ENCODE measurements at places on chromosomes 1 and 21.

- DNase-seq: no peak
Measured at GRCh38 chr1:8307628-8308027, 10.3 kb upstream of the SLC45A1 start.

GRCh38 chr1:11802616-11802972 lies 3.2 kb downstream of the MTHFR start:
- DNase-seq: no peak

- no peak for DNase-seq
Measured at GRCh38 chr1:69568421-69569174, 876 bp downstream of the LRRC7 start.

GRCh38 chr1:38020396-38020795 lies 7.9 kb downstream of the UTP11 start:
- DNase-seq: peak; percentile 19

GRCh38 chr1:196433000-196433399 lies 175.2 kb downstream of the KCNT2 start:
- DNase-seq: no peak

GRCh38 chr1:53642215-53642555 lies 96.8 kb downstream of the GLIS1 start:
- DNase-seq: no peak

DNA sequence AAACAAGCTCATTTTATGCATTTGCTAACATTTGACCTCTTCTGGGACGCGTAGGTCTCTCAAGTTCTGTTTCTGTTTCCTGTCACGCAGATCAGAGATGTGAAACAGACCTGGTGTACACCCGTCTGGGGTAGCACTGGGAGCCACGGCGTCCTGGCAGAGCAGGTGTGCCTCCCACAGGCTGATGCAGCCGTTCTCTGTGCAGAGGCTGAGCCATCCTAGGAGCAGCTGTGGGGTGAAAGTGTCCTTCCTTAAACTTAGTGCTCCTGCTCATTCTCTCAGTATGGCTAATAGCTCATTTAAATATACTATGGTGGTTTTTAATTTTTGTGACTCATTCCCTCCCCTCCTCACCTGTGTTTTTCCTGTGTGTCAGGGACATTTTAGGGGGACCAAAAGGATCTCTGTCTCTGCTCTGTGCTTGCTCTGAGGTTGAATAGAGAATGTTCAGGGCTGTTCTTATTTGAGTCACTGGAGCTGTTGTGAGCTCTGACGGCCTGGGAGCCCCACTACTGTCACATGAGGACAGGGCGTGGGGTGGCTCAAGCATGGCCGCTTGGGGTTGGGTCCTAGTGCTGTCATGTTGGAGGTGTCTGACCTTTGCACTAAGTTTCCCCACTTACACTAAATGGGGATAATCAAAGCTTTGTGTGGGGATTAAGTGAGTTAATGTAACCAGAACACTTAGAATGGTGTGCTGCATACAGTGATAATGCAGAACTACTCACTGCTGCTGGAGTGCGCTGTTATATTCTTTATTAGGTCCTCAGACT lies 43.0 kb downstream of the GALNT2 start:
- DNase-seq: no peak

- no peak for DNase-seq
Measured at GRCh38 chr1:224539971-224540370, 76.1 kb upstream of the CNIH3 start.

- DNase-seq: no peak
Measured at GRCh38 chr1:81443288-81443687, 357.4 kb upstream of the ADGRL2 start.

DNA sequence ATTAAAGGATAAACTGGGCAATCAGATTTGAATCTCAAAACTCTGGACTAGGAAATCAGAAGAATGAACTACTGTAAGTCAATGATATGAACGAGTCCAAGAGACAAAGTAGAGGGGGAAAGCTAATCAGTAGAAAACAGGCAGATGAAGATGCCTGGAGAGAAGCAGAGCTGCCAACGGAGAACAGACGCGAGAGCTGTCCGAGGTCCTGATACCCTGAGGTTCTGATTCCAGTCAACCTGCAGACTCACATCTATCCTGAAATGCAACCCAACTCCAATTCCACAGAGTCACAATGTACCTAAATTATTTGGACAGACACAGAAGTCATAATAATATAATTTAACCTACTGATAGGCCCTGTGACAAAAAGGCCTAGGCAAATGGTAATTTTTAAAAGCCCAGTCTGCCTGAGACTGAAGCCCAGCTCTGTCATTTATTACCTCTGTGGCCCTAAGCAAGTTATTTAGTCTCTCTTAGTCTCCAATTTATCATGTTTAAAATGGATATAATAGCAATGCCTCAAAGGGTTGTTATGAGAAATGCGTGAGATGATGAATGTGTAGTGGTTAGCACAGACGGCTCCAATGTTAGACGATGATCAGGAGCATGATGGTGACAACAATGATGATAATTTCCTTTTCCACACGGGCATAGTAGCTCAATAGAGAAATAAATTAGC lies 33.4 kb downstream of the RGS7 start:
- peak; percentile 46 for DNase-seq

DNA sequence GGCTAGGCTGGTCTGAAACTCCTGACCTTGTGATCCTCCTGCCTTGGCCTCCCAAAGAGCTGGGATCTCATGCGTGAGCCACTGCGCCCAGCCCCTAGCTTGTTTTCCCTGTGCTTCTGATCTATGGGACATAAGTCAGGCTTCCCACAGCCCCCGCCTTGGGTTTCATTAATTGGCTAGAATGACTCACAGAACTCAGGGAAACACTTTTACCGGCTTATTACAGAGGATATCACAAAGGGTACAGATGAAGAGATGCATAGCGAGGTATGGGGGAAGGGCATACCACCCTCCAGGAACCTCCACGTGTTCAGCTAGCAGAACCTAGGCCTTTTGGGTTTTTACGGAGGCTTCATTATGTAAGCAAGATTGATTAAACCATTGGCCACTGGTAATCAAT lies 1.5 kb upstream of the MAP1LC3C start:
- no peak for DNase-seq

- DNase-seq: no peak
Measured at GRCh38 chr1:206004826-206005225, 1.6 kb upstream of the RAB7B start.

DNA sequence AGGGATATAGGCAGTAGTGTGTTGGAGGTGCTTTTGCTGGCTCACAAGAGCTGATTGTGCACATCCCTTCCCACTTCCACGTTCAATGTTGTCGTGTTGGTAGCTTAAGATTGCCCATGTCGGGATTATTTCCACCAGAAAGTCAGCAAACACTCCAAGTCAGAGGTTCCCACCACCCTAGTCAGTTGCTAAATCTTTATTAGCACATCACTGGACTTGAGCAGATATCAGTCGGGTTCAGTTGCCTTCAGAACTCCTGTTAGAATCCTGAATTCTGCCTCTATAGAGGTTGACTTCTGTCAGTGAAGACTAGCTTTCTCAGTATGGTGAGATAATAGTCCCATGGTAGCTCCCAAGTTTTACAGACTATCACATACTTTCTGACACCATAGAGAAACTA lies 10.5 kb downstream of the AGL start:
- DNase-seq: no peak

GRCh38 chr1:22163137-22163536 lies 20.2 kb upstream of the WNT4 start:
- DNase-seq: no peak

DNA sequence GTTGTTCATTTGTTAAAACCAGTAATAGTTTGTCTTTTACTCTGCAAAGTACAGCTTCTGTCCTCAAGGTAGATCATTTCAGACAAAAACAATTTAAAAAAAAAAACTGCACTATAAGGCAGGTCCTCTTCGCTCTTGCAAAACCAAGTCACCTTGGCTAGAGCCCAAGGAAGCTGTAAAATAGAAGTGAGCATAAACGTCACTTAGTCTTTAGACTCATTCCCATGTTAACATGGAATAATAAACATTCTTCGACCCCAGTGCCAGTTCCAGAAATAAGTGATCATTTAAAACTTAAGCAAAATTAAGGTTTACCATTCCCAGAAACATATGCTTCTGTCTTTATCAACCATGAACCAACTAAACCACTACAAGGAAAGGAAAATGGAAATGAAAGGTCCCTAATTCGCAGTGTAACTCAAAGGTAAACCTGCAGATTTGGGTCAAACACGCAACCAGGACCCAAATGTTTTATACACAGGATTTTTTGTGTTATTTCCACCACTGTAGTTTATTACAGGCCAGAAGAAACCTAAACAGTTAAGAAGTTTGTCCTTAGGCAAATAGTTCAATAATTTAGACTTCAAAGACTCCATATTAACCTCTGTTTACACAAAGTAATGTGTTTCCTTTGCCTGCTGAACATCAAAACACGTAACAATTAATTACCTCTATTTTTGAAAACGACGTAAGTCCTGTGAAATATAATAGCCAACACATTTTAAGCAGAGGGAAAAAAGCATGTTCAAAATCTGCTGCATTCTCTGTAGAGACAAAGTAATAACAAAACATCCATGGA lies 54.6 kb downstream of the TGFBR3 start:
- DNase-seq: no peak

- DNase-seq: peak; percentile 90
Measured at GRCh38 chr1:37471345-37472231, 2.8 kb upstream of the ZC3H12A start.

- no peak for DNase-seq
Measured at GRCh38 chr1:214205053-214205452, 75.9 kb upstream of the SMYD2 start.

DNA sequence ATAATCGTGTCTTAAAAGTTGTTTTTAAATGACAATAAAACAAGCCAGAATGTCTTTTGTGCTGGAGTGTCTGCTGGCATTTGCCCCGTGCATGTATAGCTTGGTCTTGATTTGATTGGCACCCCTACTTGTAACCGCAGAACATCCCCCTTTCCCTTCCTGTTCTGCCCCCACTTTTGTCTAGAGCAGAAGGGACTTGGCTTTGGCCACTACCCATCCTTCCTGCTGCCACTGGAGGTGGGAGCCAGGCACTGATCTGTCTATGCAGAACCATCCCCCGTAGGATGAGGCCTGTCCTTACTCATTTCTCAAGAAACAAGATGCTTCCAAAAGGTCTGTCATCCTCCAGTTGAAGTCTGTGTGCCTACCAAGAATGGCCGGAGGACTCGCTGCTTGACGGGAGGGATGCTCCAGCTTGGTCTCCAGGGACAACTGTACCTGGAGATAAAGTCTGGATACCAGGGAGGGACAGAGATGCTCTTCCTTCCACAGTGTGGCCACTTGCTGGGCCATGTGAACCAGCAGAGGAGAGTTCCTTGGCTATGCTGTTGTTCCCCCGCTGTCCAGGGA lies 1.1 kb upstream of the SLC27A3 start:
- no peak for DNase-seq

DNA sequence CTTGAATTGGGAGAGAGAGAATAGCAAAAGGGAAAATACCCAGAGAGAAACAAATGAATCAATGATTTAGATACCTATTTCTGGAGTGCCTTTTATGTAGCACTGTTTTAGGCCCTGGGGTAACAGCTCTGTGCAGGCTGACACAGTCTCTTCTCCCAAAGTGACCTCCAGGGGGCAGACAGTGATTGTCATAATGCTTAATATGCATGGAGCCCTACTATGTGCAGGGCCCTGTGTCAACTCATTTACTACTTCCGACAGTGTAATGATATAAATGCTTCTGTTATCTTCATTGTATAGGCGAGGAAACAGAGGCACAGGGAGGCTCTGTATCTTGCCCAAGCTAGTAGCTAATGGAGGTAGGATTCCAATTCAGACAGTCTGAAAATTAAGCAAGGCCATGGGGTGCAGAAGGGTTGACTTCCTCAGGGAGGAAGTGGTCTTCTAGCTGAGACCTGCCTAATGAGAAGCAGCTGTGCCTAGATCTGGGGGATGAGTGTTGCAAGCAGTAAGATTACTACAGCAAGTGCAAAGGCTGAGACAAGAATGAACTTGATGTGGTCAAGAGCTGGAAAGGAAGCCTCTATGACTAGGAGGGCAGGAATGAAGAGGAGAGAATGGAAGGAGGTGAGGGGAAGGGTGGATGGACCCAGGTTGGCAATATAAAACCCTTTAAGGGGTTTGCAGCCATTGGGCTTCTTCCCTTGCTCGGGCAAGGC lies 16.2 kb upstream of the SERINC2 start:
- peak; percentile 85 for DNase-seq

- DNase-seq: no peak
Measured at GRCh38 chr1:158972841-158973240, 36.9 kb upstream of the IFI16 start.

DNA sequence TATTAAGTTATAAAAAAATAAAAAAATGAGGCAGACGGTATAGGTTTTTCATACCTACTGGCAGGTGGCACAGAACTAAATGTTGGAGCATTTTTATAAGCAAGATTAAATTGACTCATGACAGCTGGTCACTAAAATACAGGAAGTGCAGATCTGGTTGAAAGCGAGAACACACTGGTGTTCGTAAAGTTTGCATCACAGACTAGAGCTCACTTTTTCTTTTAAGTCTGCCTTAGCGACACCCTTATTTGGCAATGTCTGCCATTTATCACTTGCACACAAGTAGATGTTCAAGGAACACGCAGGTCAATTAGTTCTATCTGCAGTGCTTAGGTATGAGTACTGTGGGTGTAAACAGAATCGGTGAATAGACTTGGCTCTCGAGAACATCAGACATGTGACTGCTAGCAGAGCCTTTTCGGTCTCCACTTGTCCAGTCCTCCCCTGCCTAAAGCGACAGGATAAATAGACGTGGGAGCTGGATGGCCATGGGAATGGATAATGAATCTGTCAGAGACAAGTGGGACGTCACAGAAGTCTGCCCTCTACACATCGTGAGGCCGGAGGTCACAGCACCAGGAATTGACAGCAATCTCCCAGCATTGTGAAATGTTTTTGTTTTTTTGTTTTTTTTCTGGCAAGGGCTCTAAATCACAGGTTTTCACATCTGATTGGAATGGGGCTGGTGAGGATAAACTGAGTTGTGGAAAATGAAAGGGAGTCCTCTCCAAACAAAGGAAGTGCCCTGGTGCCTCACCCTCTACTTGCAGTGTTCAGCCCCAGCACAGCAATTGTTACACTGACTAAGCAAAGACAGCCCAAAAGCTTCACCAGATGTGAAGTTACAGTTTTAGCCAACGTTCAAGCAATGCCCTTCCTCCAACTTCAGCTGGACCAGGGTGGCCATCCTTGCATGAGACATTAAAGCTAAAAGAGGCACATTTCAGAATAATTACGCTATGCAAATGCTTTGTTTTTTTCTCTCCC lies 248.9 kb downstream of the NTNG1 start:
- DNase-seq: no peak

- no peak for DNase-seq
Measured at GRCh38 chr1:17887661-17888371, 132.7 kb downstream of the ACTL8 start.

GRCh38 chr21:31087639-31088473 lies 49.6 kb upstream of the KRTAP19-8 start:
- no peak for DNase-seq

- no peak for DNase-seq
Measured at GRCh38 chr1:235021321-235021720, 107.3 kb downstream of the TOMM20 start.

- DNase-seq: no peak
Measured at GRCh38 chr1:14659913-14660312, 61.4 kb downstream of the KAZN start.

GRCh38 chr21:36105327-36105842 lies 29.5 kb upstream of the CBR3 start:
- DNase-seq: no peak
